ENCODE measurements at places on chromosomes 7 and 10.

GRCh38 chr7:25305831-25306230 lies 77.5 kb upstream of the NPVF start:
- no peak for DNase-seq

DNA sequence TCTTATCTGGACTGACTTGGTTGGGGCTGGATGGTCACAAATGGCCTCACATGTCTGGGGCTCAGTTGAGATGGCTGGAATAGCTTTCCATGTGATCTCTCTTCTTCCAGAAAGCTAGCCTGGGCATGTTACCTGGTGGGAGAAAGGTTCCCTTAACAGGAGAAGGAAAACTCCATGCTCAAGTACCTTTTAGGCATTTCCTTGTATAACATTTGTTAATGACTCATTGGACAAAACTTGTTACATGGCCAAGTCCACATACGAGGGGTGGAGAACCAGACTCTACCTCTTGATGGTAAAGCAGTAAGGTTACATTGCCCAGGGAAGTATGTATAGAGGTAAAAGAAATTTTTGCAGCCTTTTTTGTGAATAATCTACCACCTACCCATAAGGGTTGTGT lies 826.4 kb downstream of the LRMDA start:
- DNase-seq, result no peak

- DNase-seq, result no peak
These were observed 656 bp downstream of the VSTM4 start for GRCh38 chr10:49114718-49115014.

DNA sequence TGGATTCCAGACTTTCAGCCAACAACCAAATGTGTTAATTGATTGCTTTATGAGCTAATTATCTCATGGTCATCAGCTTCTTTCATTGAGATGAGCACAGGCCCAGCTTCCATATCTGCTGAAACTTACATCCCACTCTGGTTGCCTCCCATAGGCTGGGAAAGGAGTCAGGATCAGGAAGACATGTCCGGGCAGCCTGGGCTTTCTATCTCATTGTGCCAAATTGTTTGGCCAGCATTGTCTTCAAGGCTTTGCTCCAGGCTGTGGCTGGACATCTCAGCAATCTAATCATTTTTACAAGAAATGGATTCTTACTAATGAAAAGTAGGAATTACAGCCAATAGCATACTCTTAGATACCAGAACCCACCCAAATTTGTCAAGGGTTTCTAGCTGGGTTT lies 295.2 kb downstream of the CXCL12 start:
- DNase-seq, result no peak

DNA sequence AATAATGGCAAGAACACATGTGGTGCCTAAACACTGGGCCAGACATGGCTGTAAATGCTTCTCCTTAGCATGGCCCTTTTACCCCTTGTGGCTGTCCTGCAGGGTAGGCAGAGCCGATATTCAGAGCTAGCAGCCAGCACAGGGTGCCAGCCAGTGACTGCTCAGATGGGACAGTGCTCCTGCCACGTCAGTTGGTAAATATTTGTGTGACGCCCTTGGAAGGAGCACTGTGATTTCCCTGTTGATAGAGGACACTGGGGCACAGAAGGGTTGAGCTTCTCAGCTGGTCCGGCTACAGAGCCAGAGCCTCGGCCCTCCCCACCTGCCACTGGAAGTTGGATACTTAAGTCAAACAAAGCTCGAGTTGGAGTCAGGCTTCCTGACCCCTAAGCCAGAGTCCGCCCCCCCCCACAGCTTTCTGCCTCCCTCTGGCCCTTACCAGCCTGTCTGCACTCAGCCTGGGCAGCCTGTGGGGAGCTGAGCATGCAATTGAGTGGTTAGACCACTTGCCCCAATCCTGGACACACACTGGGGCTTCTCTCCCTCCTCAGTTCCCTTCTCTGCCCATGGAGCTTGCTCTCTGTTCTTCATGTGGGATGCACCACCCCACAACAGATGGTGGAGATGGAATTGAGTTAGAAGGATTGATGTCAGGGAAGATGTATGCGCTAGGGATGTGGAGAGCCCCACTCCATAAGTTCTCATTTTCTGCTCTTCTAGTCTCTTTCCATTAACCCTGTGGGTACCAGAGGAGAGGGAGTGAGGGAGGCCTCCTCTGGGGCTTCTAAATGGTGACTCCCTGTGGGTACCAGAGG lies 350.8 kb downstream of the PLXNA4 start:
- no peak for DNase-seq

- no peak for DNase-seq
These were observed 111.2 kb downstream of the VIPR2 start for GRCh38 chr7:159033473-159033825.

DNA sequence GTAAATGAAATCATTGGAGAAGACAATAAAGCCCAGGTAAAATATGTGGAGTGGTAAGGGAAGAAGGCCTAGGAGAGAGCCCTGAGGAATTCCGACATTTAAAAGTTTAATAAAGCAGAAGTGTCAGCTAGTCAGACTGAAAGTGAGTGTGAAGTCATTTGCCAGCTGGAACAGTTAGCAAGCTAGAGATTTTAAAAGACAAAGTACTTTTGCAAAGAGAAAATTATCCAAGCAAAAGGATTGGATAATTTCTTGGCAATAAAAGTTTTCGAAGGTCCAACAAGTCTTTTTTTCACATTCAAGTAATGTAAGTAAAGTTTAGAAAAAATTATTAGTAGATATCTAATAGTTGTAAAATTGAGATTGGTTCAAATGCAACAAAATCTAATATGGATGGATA lies 27.1 kb upstream of the SEMA3C start:
- DNase-seq, result no peak

DNA sequence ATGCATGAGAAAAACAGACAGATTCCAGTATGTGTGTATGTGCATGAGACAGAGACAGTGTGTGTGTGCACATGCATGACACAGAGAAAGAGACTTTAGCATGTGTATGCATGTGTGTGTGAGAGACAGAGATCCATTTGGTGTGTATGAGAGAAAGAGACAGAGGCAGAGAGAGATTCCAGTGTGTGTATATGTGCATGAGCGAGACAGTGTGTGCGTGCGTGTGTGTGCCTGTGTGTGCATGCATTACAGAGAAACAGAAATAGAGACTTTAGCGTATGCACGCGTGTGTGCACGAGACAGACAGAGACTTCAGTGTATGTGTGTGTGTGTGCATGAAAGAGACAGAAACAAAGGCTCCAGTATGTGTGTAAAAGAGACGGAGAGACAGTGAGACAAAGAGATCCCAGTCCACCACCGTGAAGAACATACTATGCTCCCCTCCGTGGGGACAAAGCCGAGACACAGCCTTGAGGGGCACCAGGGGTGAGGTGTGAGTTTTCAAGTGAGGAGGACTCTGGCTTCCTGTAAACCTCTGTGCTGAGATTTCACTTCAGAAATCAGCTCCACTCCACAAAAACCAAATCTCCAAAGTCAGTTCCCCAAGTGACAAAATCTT lies 188.9 kb downstream of the GRID1 start:
- DNase-seq, result no peak

GRCh38 chr10:61992059-61992460 lies 90.6 kb downstream of the ARID5B start:
- no peak for DNase-seq

- DNase-seq, result no peak
These were observed 15.1 kb downstream of the LSMEM1 start for GRCh38 chr7:112495810-112496462.

DNA sequence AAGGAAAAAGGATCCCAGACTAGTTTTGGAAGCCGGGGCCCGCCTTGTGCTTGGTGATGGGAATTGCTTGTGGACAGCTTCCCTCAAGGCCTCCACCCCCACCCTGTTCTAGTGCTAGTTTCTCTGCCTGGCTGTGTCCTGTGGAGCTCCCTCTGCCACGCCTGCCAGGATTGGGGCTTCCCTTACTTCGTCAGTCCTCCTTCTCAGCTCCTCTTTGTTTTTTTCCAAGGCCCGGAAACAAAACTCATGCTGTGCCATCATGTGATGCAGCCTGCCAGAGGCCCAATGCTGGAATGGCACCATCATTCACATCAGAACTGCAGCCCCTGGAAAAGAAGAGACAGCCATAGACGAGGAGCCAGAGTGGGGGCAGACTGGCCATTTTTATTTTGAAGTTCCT lies 11.2 kb downstream of the YKT6 start:
- DNase-seq, result no peak

- DNase-seq, result no peak
These were observed 52.4 kb upstream of the ITGB1 start for GRCh38 chr10:33010132-33011037.

Data from activated CD4-positive, CD25-positive, alpha-beta regulatory T cell treated with anti-CD3 and anti-CD28 coated beads, Interleukin-2, amount 50 U/mL, for 72 hours (primary cell).